ENCODE measurements at places on chromosomes 5 and 9. TPM values are rescaled to one million over a fixed set of nuclear protein-coding genes. Genes with fewer than 3 reads are reported as not detected.

GRCh38 chr5:55926476-55926875 lies 68.3 kb downstream of the IL6ST start:
- no peaks in the 10 kb centered on the region for H3K27me3 ChIP-seq
- no peaks in the 10 kb centered on the region for H3K36me3 ChIP-seq
- no peak overlapping the region for H3K27ac ChIP-seq
- no peaks in the 10 kb centered on the region for H3K4me1 ChIP-seq
- no peak for DNase-seq

GRCh38 chr5:13508559-13508958 lies 435.9 kb downstream of the DNAH5 start:
- no peaks in the 10 kb centered on the region for H3K4me1 ChIP-seq
- H3K27ac ChIP-seq: no peak overlapping the region
- no peaks in the 10 kb centered on the region for H3K27me3 ChIP-seq
- no peaks in the 10 kb centered on the region for H3K36me3 ChIP-seq

GRCh38 chr9:91155746-91156376 lies 205.9 kb downstream of the AUH start:
- H3K4me3 ChIP-seq: no peak overlapping the region
- no peaks in the 10 kb centered on the region for H3K4me1 ChIP-seq
- H3K36me3 ChIP-seq: no peaks in the 10 kb centered on the region
- H3K27me3 ChIP-seq: no peaks in the 10 kb centered on the region
- DNase-seq: no peak

DNA sequence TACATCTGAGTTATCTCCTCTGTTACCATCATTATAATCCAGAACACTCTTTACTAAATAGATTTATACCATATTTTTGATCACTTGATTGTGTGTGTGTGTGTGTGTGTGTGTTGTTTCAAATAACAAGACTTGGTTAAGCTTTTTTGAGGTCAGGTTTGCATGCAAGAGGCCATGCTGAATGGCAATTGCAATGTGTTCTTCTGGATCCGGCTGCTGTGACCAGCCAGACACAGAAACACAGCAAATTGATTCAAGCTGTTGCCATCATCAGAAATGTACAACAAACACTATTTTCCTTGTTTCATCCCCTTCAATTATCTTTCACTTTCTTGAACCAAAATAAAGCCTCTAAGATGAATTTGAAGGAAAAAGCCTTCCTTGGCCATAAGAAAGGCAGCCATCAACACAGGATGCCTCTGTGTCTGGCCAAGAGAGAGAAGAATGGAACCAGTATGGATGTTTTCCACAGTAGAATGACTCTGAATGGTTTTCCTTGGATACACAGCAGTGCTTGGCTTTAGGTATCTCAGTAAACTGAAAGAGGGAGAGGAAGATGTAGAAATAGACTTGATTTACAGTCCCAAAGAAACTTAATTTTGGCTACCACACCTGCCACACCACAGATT lies 53.9 kb downstream of the DPYSL3 start:
- no peak overlapping the region for H3K4me3 ChIP-seq
- no peaks in the 10 kb centered on the region for H3K27me3 ChIP-seq
- DNase-seq: no peak
- H3K4me1 ChIP-seq: no peaks in the 10 kb centered on the region

GRCh38 chr5:169458221-169458620 lies 125.4 kb upstream of the SPDL1 start:
- H3K4me1 ChIP-seq: no peaks in the 10 kb centered on the region
- no peaks in the 10 kb centered on the region for H3K36me3 ChIP-seq
- no peak overlapping the region for H3K4me3 ChIP-seq

- no peaks in the 10 kb centered on the region for H3K36me3 ChIP-seq
- peak overlapping the region; percentile 35 for H3K27ac ChIP-seq
- H3K4me3 ChIP-seq: no peak overlapping the region
- no peak for DNase-seq
Observed at GRCh38 chr9:109274884-109275730, 45.8 kb downstream of the EPB41L4B start.

- H3K36me3 ChIP-seq: no peaks in the 10 kb centered on the region
- no peaks in the 10 kb centered on the region for H3K4me1 ChIP-seq
- H3K27ac ChIP-seq: no peak overlapping the region
Observed at GRCh38 chr5:41772785-41773442, 97.3 kb downstream of the OXCT1 start.

DNA sequence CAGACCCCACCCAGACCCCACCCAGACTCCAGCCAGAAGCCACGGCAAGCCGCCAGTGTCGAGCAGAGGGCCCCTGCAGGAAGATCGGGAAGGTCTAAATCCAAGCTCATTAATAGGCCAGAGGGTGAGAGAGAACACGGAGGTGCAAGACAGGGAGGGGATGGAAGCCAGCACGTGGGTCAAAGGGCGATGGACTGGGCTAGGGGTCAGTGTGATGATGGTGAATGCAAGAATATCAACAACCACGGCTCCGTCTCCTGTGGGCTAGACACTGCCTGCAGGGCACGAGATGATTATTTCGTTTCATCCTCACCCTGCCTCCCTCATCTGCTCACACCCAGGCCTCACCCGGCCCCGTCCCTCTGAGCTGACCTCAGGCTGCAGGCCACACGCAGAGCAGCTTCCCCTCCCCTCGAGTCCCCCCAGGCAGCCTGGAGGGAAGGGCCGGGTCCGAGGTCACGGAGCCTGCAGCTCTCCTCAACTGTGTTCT lies 122.0 kb downstream of the COL23A1 start:
- no peaks in the 10 kb centered on the region for H3K4me1 ChIP-seq
- no peak overlapping the region for H3K4me3 ChIP-seq
- H3K27ac ChIP-seq: peak overlapping the region; percentile 15
- DNase-seq: no peak
- no peaks in the 10 kb centered on the region for H3K27me3 ChIP-seq

- no peaks in the 10 kb centered on the region for H3K27me3 ChIP-seq
- DNase-seq: no peak
- H3K36me3 ChIP-seq: no peaks in the 10 kb centered on the region
- no peak overlapping the region for H3K4me3 ChIP-seq
- no peaks in the 10 kb centered on the region for H3K4me1 ChIP-seq
Observed at GRCh38 chr9:69471433-69471832, 146.4 kb downstream of the ENTREP1 start.

- no peaks in the 10 kb centered on the region for H3K27me3 ChIP-seq
- H3K4me1 ChIP-seq: no peaks in the 10 kb centered on the region
- no peak for DNase-seq
Observed at GRCh38 chr9:19595003-19595402, 186.2 kb downstream of the ACER2 start.

DNA sequence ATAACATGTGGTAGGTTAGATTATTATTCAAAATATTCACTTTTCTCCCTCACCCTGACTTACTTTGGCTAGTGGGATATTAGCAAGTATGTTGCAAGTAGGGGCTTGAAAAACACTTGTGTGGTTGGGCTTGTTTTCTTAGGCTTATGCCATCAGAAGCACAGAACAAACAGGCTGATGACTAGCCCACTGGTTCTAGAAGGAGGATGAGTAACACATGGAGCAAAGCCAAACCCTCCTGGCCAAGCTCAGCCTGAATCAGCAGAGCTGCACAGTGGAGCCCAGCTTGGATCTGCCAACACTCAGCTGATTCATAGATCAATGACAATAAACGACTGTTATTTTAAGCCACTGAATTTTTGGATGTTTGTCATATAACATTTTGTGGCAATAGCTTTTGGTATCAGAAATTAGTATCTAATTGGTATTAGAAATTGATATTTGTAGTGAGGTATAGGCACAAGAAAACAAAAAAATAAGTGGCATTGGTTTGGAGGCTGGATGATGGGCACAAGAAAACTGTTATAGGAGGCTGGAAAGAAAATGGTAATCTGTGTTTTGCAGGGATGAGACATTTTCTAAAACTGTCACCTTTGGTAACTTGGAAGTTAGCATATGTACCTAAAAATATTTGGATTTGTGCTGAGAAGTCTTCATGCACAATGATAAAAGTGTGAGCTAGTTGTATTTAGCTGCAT lies 46.1 kb upstream of the ZBED3 start:
- peak; percentile 86 for DNase-seq
- H3K36me3 ChIP-seq: no peaks in the 10 kb centered on the region
- H3K27ac ChIP-seq: no peak overlapping the region

- H3K27me3 ChIP-seq: no peaks in the 10 kb centered on the region
- no peak for DNase-seq
- no peaks in the 10 kb centered on the region for H3K4me1 ChIP-seq
Observed at GRCh38 chr5:180003127-180003526, 68.4 kb downstream of the RNF130 start.

DNA sequence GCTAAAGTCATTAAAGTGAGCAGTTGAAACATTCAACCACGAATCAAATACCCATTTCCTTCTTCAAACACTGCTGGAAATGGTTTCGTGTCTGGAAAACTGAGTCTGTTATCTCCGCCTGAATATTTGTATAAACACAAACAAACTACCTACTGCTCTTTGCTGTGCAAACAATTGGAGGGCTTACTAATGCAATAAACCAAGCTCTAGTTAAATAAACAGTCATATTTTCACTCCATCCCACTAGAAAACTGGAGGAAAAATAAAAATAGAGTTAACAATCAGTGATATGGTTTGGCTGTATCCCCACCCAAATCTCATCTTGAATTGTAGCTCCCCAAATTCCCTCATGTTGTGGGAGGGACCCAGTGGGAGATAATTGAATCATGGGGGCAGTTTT lies 397.6 kb downstream of the RASEF start:
- no peak overlapping the region for H3K27ac ChIP-seq
- no peak overlapping the region for H3K4me3 ChIP-seq
- no peaks in the 10 kb centered on the region for H3K27me3 ChIP-seq
- H3K36me3 ChIP-seq: no peaks in the 10 kb centered on the region
- DNase-seq: no peak

- no peak overlapping the region for H3K4me3 ChIP-seq
- peak; percentile 34 for DNase-seq
- no peaks in the 10 kb centered on the region for H3K4me1 ChIP-seq
- H3K36me3 ChIP-seq: no peaks in the 10 kb centered on the region
Observed at GRCh38 chr9:93218161-93218560, 34.2 kb downstream of the WNK2 start.

- no peak overlapping the region for H3K27ac ChIP-seq
- no peaks in the 10 kb centered on the region for H3K36me3 ChIP-seq
- H3K4me1 ChIP-seq: no peaks in the 10 kb centered on the region
- H3K27me3 ChIP-seq: no peaks in the 10 kb centered on the region
Observed at GRCh38 chr5:120533581-120533980, 69.5 kb downstream of the PRR16 start.

DNA sequence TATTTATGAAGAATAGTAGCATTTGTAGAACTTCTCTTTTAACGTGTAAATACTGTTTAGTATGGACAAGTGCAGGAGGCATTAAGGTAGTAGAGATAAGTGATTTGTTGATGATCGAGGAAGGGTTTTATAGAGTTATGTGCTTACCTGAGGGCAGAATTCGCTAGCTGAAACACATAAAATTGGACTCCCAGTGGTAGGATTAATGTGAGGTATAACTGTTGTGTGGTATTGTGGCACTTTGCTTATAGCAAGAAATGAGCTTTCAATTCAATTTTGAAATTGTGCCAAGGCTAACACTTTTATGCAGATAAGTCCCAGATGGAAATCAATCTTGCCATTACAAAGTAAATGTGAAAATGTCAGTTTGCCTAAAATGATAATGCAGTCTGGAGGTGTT lies 1.2 kb downstream of the AP3S1 start:
- H3K27me3 ChIP-seq: no peaks in the 10 kb centered on the region
- peak overlapping the region; percentile 91 for H3K4me3 ChIP-seq
- H3K36me3 ChIP-seq: no peaks in the 10 kb centered on the region
- peak overlapping the region; percentile 91 for H3K27ac ChIP-seq
- no peak for DNase-seq
- no peaks in the 10 kb centered on the region for H3K4me1 ChIP-seq

DNA sequence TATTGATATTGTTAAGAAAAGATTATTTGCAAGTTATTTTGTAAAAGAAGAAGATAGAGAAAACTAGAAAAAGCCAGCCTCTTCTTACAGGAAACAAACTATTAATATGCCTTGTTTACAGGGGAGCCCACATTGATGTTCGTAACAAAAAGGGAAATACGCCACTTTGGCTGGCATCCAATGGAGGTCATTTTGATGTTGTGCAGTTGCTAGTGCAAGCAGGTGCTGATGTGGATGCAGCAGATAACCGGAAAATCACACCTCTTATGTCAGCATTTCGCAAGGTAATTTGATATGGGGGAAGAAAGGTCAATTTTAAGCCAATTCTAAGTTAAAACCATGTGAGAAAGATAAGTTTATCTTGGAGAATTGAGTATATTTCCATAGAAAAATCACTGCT lies 37.6 kb upstream of the EIF4EBP3 start:
- no peaks in the 10 kb centered on the region for H3K27me3 ChIP-seq
- no peak for DNase-seq
- H3K4me1 ChIP-seq: peaks cover 18% of the 10 kb centered on the region
- peaks cover 41% of the 10 kb centered on the region for H3K36me3 ChIP-seq

DNA sequence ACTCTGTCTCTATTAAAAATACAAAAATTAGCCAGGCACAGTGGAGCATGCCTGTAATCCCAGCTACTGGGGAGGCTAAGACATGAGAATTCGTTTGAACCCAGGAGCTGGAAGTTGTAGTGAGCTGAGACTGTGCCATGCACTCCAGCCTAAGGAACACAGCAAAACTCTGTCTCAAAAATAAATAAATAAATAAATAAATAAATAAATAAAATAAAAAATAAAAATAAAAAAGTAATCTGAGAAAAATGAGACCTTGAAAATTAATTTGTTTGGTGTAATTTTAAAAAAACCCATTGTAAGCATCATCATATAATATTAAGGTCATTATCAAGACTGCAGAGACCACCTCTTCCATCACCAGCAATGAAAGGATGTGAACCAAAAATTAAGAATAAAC lies 997.1 kb downstream of the CDH18 start:
- H3K4me1 ChIP-seq: no peaks in the 10 kb centered on the region
- no peaks in the 10 kb centered on the region for H3K27me3 ChIP-seq
- DNase-seq: no peak
- no peak overlapping the region for H3K27ac ChIP-seq

- no peak overlapping the region for H3K27ac ChIP-seq
- H3K27me3 ChIP-seq: no peaks in the 10 kb centered on the region
- peaks cover 44% of the 10 kb centered on the region for H3K4me1 ChIP-seq
- H3K36me3 ChIP-seq: peaks cover 3% of the 10 kb centered on the region
Observed at GRCh38 chr9:87599901-87600610, 102.4 kb downstream of the DAPK1 start.

DNA sequence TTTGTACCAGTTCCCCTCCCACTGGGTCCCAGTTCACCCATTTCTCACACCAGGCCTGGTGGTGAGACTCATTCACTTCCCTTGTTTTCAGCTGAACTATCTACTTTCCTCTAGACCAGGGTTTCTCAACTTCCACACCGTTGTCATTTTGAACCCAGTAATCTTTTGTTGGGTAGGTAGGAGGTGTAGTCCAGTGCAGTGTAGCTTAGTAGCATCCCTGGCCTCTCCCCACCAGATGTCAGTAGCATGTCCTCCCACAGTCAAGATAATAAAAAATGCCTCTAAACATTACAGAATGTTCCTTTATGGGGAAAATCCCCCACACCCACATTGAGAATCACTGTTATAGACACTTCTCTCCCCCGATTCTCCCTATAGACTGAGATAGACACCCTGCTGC lies 299.1 kb downstream of the EPB41L4A start:
- H3K27ac ChIP-seq: no peak overlapping the region
- no peak for DNase-seq
- H3K4me1 ChIP-seq: no peaks in the 10 kb centered on the region
- no peaks in the 10 kb centered on the region for H3K36me3 ChIP-seq

C9orf50 gene
- total RNA-seq: not detected

CA9 gene
- total RNA-seq: not detected

CORO2A gene
- 3.6 TPM for total RNA-seq

RORB gene
- not detected for total RNA-seq

TAF11L9 gene
- not detected for total RNA-seq

ZNF300 gene
- total RNA-seq: 0.87 TPM

C9orf153 gene
- total RNA-seq: 0.54 TPM

IFNB1 gene
- not detected for total RNA-seq
